ENCODE measurements at places on chromosomes 6 and 20. TPM values are rescaled to one million over a fixed set of nuclear protein-coding genes. Genes with fewer than 3 reads are reported as not detected.

The TNF gene
- total RNA-seq: not detected

The RIMS4 gene
- under 0.01 TPM for total RNA-seq

The RSPO3 gene
- 17.4 TPM for total RNA-seq

The SPDEF gene
- under 0.01 TPM for total RNA-seq

The SEMG1 gene
- total RNA-seq: not detected

The PLTP gene
- total RNA-seq: 18.3 TPM

The RRAGD gene
- total RNA-seq: 0.14 TPM

The OR2B6 gene
- not detected for total RNA-seq

The RBPJL gene
- not detected for total RNA-seq

The SLC13A3 gene
- total RNA-seq: 2.7 TPM

The TMEM74B gene
- total RNA-seq: not detected

The DPPA5 gene
- not detected for total RNA-seq

The EPB41L2 gene
- total RNA-seq: 63.8 TPM

The SH3BGRL2 gene
- total RNA-seq: 2.2 TPM

The MAK gene
- total RNA-seq: not detected

The ARHGAP40 gene
- not detected for total RNA-seq

The RAET1G gene
- total RNA-seq: 4.1 TPM

The AIF1 gene
- not detected for total RNA-seq

The C20orf144 gene
- total RNA-seq: 0.09 TPM

The GPR6 gene
- not detected for total RNA-seq
